ENCODE measurements at places on chromosomes 2 and 18.

DNA sequence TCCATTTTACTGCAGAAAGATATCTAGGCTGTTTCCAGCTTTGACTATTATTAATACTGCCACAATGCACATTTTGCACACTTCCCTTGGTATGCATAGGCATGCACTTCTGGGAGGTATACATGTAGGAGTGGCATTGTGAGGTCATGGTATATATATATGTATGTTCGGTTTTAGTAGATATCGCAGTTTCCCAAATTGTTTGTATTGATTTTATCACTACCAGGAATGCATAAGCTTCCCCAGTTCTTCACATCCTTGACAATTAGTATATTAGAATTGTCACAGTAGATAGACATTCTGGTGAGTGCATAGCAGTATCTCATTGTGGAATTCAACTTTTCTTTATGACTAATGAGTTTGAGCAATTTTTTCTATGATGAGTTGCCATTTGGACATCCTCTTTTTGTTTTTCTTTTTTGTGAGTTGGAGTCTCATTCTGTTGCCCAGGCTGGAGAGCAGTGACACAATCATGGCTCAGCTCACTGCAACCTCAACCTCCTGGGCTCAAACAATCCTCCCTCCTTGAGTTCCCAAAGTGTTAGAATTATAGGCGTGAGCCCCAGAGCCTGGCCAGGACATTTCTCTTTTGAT is 4.2 kb upstream of the GRB14 start:
- DNase-seq, result no peak

DNA sequence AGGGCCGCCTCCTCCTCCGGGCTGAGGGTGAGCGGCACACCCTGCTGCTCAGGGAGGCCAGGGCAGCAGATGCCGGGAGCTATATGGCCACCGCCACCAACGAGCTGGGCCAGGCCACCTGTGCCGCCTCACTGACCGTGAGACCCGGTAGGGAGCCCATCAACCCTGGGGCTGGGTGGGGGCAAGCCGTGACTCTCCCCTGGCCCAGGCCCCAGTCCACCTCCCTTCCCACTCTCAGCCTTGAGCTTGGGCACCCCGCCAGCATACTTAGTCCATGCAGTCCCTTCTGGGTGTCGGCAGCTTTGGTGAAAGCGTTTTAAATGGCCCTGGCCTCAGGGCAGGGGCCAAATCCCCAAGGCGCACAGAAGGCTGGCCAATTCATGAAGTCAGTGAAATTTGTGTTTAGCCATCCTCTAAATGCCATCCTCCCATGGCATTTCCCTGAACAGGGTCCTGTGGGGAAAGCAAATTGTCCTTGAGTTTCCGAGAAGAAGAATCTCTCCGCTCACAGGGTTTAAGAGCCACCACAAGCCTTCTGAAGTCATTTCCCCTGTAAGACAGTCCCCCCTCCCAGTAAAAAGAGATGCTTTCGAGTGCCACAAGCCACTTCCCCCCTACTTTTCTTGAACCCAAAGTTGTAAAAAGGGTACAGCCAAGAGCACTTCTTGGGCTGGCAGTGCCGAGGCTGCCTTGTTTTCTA is 17.2 kb downstream of the SPEG start:
- no peak for DNase-seq

DNA sequence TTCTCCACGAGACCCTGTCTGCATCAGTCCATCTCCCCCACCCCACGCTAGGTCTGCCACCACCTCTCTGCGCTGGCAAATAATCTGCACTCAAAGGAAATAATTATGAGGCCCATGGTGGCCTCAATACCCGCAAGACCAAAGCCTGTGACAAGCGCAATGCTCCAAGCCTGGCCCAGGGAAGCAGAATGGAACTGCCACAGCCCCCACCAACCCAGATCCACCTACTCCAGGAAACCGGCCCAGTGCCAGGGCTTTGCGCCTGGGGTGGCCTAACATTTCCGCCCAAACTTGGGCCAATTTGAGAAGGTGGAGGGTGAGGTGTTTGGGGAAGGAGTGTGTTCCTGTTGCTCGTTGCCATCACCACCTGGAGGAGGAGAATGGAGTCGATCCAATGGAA is 26.0 kb upstream of the ATOH8 start:
- no peak for DNase-seq

GRCh38 chr2:241234962-241235740 is 46.7 kb downstream of the ANO7 start:
- DNase-seq, result no peak
